ENCODE measurements at places on chromosomes 16 and 17.
A peak's percentile ranks its signal among the peaks of the same experiment; 100 is the strongest.

DNA sequence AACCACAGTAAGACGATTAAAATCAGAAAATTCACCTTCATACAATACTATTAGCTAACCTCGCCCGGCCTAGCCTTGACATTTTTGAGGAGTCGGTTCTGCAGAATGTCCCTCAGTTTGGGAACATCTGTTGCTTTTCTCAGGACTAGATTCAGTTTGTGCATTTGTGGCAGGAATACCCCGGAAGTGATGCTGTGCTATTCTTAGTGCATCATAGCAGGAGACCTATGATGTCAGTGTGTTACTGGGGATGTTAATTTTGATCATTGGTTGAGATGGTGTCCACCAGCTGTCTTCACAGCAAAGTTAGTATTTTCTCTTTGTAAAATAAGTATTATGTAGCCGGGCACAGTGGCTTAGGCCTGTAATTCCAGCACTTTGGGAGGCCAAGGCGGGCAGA is 21.5 kb upstream of the HELZ start:
- DNase-seq: no peak

DNA sequence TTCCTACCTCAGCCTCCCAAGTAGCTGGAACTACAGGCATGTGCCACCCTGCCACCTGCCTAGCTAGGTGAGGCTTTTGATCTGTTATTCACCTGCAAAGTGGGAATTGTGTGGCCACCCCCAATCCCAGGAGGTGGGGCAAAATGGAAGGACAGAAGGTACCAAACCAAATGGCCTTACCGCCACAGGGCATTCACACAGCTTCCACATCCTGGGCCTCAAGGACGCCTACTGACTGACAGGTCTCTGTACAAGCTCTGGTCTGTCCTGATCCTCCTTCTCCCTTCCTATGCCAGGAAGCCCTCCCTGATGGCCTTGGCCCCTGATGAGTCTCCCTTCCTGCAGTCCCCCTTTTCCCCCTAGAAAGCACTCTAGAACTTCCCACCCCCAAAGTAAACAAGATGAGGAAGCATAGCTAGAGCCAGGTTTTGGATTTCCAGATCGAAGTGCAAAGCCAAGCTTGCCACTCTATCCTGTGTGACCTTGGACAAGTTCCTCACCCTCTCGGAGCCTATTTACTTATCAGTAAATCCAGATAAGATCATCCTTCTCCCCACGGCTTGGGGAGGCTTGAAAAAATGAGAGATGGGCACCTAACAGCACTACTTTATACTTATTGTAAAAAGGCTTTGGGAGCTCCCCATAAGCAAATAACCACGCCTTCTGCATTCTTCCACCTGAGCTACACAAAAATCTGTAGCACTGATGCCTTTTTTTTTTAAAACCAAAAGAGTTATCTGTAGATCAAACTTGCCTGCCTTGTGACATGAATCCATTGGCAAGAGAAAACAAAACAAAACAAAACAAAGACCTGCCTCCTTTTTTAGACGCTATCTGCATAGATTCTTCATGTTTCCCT is 4.5 kb downstream of the PLLP start:
- no peak for DNase-seq

DNA sequence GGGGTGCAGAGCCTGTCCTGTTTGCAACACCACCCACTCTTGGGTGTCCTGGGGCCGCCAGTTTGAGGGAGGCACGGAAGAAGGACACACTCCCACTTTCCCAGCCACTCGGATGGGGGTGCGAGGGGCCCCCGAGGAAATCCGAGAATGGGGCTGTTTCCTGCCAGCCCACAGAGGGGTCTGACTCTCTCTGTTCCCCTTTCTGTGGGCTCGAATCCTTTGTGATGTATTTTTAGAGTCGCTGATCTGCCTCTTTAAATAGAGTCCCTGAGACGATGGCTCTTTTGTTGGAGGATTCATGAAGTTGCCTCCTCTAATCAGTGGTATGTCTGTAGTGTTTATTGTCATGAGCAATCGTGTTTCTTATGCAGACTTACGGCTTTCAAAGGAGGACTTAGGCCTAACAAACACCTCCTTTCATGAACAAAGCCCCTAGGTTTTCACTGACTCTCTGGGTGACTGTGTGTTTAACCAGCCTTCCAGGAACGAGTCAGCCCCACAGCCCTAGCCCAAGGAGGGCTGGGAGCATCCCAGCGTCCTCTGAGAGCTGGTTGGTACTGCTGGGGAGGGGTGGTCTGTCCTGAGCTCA is 29.1 kb downstream of the CIBAR2 start:
- peak; percentile 46 for DNase-seq

- no peak for DNase-seq
These were observed 24.1 kb downstream of the HMOX2 start for GRCh38 chr16:4500272-4500671.

- no peak for DNase-seq
These were observed 94.1 kb downstream of the PRKCB start for GRCh38 chr16:23929856-23930255.

- DNase-seq: no peak
These were observed 42.2 kb downstream of the WWP2 start for GRCh38 chr16:69804297-69804696.

DNA sequence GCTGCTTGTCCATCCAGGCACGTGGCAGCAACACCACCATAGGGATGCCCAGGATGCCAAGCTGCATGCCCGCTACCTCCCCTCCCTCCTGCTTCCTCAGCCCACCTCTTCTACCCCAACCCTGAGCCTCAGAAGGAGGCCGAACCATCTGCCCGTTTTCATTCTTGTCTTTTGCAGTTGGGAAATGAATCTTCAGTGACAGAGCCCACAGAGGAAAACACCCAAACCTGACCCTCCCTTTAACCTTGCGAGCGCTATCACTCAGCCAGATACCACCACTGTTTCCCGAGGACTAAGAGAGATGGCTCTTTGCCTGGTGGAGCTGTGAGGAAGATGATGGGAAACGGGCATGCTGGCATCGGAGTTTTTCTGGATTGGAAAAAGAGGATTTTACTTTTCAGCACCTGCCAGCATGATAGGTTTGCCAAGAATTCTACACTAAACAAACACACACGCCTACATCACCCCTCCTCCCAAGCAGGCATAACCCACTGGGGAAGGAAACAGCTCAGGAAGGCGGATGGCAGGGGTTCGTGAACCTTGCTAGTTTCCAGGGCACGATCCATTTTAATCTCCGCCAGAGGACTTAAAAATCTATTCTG is 457.4 kb downstream of the SLC39A11 start:
- DNase-seq: no peak

DNA sequence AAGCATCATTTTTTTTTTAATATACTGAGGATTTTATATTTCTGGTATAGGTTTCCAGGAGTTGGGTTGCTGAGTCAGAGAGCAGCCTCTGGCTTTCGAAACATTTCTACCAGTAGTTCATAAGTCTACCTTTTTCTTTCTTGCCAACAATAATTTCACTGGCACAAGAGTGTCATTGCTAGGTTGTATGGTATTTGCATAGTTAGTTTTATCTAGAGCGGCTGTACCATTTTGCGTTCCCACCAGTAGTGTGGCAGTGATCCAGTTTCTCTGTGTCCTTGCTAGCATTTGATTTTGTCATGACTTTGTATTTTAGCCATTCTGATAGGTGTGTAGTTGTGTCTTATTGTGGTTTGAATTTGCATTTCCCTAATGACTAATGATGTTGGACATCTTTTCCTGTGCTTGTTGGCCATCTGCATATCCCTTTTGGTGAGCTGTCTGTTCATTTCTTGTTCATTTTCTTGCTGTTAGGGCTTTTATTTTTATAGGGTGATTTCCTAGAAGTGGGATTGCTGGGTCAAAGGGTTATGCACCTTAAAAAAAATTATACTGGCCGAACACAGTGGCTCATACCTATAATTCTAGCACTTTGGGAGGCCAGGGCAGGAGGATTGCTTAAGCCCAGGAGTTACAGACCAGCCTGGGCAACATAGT is 39.9 kb downstream of the SNX29 start:
- no peak for DNase-seq

DNA sequence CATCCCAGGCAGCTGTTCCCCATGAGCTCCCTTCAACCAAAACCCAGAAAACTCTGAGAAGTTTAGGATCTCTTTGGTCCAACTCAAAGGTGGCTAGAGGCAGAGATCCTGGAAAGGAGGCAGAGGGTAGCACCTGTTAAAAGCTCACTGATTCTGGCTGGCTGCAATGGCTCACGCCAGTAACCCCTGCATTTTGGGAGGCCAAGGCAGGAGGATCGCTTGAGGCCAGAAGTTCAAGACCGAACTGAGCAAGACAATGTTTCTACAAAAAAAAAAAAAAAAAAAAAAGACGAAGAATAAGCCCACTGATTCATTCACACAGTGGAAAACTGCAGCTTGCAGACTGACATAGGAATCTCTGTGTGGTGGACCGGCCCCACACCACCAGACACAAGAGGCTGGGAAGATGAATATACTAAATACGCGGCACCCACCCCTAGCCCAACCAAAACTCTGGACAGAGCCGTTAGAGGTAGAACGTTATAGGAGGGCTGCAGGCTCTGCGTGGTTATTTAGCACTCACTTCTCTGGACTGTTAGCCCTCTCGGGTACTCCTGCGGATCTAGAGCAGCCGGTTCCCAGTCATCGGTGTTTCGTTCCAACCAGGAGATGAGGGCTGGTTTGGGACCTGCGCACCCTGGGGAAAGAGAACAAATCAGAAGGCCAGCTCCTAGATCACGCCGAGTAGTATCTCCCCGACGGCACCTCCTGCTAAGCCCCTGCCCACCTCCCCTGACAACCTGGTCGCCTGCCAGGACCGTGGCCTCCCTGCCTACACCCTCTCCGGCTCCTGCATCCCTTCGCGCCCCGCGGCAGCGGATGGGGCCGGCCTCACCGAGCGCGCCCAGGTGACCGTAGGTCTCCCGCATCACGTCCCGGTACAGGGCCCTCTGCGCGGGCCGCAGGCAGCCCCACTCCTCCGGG is 925 bp downstream of the ZNF689 start:
- peak; percentile 56 for DNase-seq

DNA sequence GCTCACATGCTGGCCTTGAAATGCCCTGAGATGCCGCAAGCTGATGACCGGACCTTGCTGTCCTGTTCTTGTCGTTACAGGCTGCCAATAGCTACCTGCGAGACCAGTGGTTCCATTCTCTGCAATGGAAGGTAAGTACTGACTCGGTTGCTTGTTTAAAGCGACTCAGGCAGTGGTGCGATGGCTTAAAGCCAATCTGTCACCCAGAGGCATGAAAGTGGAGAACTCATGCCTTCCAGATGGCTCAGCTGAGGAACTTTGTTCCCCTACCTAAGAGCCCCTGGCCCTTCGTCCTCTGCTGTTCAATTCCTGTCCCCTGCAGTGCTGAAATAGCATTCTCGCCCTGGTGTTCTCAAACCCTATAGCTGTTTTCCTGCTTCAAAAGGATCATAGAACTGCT is 158.3 kb upstream of the PLCG2 start:
- no peak for DNase-seq

- DNase-seq: no peak
These were observed 16.5 kb upstream of the EEF2K start for GRCh38 chr16:22189473-22190080.

DNA sequence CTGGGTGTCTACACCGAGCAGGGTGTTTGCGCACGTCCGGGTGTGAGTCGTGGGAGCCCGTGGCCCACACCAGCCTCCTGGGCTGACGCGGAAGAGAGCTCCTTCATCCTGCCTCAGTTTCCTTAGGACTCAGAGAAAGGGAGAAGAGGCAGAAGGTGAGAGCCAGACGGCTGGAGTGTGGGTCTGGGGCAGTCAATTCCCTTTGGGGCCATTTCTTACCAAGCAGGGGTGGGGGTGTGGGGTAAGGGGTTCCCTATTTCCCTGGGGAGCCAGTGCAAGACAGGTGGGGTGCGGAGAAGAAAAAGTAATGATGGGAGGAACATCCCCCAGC is 831 bp downstream of the CA7 start:
- no peak for DNase-seq

- no peak for DNase-seq
These were observed 263.2 kb downstream of the KIF2B start for GRCh38 chr17:54085934-54086333.

GRCh38 chr17:77610972-77611521 is 347.5 kb upstream of the TNRC6C start:
- no peak for DNase-seq

DNA sequence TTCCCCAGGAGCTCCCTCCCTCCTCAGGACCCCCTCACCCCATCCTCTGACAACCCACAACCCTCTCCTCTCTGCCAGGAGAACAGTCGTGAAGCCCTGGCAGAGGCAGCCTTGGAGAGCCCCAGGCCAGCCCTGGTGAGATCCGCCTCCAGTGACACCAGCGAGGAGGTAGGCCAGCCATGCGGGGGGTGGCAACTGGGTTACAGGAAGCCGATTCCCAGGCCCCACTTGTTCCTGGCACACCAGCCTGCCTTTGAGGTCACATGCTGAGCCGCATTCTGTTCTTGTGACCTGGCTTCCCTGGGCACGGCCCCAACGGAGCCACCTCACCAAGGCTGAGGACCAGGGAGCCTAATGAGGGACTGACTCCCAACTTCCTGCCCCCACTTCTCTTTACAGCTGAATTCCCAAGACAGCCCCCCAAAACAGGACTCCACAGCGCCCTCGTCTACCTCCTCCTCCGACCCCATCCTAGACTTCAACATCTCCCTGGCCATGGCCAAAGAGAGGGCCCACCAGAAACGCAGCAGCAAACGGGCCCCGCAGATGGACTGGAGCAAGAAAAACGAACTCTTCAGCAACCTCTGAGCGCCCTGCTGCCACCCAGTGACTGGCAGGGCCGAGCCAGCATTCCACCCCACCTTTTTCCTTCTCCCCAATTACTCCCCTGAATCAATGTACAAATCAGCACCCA is 7.9 kb downstream of the NAT9 start:
- no peak for DNase-seq

- DNase-seq: no peak
These were observed 834 bp downstream of the FLYWCH1 start for GRCh38 chr16:2912330-2913199.

DNA sequence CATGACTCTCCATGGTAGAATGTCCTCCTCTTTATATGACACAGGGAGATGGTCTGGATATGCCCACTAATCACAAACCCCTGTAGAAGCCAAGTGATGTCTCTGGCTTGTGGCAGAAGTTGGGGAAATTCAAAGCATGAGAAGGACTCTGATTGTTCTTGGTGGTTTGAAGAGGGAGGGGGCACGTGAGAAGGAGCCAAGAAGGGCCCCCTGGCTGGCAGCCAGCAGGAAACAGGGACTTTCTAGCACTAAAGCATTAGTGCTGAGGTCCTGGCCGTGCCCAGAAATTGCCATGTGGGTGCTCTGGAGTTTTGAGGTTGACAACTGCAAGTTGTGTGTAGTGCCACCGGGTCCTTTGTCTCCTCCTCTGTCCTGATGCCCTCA is 199.9 kb downstream of the LGALS9B start:
- no peak for DNase-seq

GRCh38 chr16:84260766-84261554 is 21.1 kb upstream of the KCNG4 start:
- DNase-seq: no peak

- no peak for DNase-seq
These were observed 1.2 kb upstream of the SLC13A5 start for GRCh38 chr17:6714315-6714874.

GRCh38 chr17:81044764-81045589 is 10.0 kb downstream of the BAIAP2 start:
- DNase-seq: no peak

GRCh38 chr17:29256735-29257466 is 10.2 kb downstream of the CRYBA1 start:
- no peak for DNase-seq

- DNase-seq: no peak
These were observed 916 bp downstream of the E2F4 start for GRCh38 chr16:67192781-67193361.

Data from GM12891 (cell line).